Fibroblast of skin of abdomen (primary cell): ENCODE measurements at places on chromosomes 1 and 21.

DNA sequence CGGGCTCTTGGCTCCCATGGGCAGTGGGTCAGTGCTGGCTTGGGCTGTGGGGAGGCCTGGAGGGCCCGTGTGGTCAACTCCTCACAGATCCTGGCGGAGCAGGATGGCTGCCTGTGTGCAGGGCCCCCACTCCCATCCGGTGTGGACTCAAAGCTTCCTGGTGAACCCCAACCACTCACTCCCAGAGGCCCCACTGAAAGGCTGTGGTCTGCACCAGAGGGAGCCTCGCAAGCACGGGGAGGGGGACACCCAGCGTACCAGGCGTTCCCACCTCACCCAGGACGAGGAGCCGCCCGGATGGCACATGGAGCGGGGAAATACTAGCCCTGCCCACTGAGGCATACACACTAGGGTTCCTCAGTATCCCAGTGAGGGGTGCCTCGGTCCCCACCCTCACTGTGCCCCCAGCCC lies 75.4 kb upstream of the ACTRT2 start:
- DNase-seq: no peak

GRCh38 chr1:222736972-222737371 lies at the start of gene FAM177B:
Gene FAM177B, plus strand, starts transcription at chr1:222737202. Its CDS starts 9,344 bp downstream, at chr1:222746546.
- no peak for DNase-seq

DNA sequence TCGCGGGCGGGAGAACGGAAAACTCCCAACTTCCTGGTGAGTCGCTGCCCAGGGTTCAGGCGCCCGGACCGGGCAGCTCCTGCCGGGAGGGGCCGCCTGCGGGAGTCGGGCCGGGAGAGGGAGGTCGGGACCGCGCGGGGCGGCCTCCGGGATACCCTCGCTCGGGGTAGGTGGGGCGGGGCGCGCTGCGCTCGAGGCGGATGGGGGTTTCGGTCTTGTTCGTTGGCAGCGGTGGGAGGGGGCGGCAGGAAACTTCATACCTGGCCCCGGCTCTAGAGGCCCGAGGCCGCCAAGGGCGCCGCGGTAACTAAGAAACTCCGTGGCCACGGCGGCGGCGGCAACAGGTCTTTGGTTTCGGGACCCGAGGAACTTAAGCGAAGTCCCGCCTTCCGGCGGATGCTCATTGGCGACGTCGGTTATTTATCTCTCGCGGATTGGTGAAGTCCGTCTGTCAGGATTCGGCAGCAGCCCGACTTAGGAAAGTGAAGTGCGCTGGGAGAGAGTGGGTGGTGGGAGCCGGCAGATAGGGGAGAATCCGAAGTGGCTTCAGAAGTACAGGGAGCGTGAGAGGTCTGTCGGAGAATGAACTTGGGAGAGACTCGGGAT lies 546 bp downstream of the NEK7 start:
- DNase-seq: peak; percentile 92

GRCh38 chr21:39269620-39270019 lies 43.8 kb downstream of the BRWD1 start:
- DNase-seq: no peak

GRCh38 chr1:117735045-117735992 lies 129.5 kb downstream of the TENT5C start:
- peak; percentile 51 for DNase-seq

DNA sequence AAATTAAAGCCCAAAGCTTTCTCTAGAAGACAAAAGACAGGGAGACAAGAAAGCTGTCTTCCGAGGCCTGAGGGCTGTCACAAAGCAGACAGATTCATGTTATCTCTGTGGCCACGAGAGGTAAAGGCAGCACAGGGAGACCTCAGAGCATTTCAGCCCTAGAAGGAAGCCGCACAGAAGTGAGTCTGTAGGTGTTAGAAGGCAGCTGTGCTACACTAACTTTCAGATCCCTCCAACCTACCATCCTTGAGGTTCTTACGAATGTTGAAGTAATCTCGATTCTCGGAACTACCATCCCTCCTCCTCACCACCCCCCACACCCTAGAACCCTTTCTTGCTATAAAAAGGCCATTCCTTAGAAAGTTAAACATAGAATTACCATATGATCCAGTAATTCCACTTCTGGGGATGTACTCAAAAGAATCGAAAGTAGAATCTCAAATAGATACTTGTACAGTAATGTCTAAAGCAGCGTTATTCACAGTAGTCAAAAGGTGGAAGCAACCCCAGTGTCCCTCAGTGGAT lies 21.5 kb upstream of the LYST start:
- no peak for DNase-seq

- peak; percentile 79 for DNase-seq
Observed at GRCh38 chr1:70034403-70034802, 171.0 kb downstream of the LRRC40 start.

- DNase-seq: no peak
Observed at GRCh38 chr1:156266051-156266450, 16.6 kb downstream of the SMG5 start.

DNA sequence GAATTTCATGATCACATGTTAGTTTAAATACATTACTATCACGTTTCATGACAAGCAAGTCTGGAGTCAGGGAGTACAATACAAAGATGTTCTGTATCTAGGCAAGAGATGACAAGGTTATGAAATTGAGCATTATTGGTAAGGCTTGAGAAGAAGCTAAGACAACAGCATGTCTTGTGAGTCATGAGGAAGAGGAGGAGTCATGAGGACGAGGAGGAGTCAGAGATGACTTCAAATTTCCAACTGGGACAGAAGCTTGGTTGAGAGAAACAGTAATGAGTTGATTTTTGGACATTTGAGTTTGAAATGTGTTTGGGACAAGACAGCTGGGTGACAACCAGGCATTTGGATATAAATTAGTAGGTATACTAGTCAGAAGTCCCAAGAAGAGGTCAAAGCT lies 4.3 kb upstream of the UBE2U start:
- no peak for DNase-seq

- DNase-seq: no peak
Observed at GRCh38 chr1:147811751-147812150, 51.3 kb upstream of the GJA5 start.

GRCh38 chr1:245587435-245588115 lies 432.8 kb downstream of the KIF26B start:
- peak; percentile 44 for DNase-seq

DNA sequence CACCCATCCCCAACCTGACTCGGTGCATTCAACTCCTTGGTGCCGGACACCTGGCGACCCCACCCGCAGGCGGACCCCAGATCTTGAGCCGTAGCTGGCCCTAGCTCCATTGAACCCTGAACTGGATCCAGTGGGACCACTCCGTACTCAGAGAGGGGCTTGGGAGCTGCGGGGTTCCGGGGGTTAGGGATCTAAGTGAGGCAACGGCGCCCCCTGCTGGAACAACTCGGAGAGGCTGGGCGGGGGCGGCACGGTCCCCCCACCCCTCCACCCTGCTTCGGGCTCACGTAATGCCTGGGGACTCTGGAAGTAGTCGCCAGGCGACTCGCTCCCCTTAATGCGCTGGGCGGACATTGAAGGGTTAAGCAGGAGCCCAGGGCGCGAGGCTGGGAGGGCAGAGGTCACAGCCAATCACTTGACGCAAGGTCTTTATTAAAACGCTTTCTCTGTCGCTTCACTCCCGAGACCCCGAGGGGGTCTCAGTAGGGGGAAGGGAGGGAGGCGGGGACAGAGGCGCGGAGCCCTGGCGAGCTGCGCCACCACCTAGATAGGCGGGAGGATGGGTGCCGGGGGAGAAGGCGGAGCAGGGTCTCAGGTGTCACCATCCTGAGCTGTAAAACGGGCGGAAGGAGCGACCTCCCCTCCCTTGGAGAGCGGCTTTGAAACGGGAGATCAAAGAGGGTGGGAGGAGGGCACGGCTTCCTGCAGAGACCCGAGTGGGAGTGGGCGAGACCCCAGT lies 704 bp upstream of the CRABP2 start:
- peak; percentile 78 for DNase-seq

DNA sequence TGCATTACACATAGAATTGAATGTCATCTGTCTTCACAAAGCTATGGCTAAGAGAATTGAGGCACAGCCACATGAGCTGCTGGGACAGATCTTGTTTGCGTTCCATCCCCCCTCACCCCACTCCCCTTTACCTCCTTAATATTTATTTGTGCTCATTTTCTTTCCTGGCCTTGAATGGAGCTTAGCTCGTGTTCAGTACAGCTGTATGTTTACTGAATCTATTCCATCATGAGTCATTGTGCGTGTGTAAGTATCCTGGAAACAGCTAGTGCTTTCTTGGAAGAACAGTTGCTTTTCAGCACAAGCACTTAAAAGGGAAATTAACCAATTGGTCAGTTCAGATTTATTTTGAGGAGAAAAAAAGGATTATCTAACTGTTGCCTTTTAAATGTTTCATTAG lies 14.7 kb downstream of the PROX1 start:
- no peak for DNase-seq

GRCh38 chr1:93757256-93758036 lies 75.8 kb upstream of the BCAR3 start:
- DNase-seq: no peak

DNA sequence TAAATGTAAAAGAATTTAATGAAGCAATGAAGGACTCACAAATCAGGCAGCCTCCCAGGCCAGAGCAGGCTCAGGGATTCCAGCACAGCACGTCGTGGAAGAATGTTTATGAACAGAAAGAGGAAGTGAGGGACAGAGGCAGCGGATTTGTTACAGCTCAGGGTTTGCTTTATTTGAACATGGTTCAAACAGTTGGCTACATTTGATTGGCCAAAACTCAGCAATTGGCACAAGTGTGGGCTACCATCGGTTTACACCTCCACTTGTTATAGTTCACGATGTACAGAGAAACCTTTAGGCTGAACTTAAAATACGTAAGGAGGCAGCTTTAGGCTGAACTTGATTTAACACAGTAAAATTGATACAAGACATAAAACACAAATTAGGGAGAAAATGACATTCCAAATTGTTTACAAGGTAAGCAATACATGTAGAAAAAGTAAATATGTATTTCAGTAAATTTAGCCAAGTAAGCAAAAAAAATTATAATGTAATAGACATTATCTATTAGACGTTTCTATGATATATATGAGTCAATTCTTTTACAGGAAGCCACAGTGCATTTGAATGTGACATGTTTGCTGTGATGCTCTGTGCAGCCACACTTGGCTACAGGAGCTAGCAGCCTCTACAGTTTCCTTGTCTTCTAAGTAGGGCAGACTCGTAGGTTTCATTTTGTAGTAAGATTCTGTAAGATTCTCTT lies 126.5 kb downstream of the ADSS2 start:
- peak; percentile 22 for DNase-seq

DNA sequence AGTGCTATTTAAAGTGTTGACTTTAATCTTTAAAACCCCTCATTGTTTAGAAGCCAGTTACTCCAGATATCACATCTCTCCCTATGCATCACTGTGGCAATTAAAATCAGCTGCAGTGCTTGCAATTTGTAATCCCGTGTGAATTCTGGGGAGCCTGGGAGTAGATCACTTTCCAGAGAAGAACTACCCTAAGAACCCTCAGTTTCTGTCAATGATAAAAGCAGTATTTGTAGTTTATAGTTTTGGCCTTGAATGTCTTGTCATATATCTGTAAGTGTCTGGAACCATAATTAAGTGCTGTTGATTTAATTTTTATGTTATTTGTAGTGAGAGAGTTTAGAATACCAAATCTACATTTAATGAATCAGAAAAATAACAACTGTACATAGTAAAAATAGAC lies 5.5 kb upstream of the SPAG17 start:
- DNase-seq: peak; percentile 31

GRCh38 chr21:45869121-45870007 lies 112.2 kb upstream of the COL6A1 start:
- peak; percentile 70 for DNase-seq

DNA sequence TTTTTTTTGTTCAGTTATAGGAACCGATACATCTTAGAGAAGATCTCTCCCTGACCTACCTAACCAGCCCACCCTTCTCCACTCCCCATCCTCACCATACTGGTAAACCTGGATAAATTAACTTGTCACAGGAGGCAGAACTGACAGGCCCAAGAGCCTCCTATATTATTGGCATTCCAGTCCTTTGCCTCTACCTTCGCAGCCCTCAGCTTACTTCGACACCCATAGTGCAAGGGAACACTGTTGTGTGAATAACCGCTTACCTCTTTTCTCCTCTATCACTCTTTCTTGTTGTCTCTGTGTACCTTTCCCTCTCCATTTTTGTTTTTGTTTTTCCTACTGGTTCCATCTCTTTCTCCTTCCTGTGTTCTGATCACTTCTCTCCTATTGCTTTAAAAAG lies 58.7 kb downstream of the CDC14A start:
- no peak for DNase-seq

DNA sequence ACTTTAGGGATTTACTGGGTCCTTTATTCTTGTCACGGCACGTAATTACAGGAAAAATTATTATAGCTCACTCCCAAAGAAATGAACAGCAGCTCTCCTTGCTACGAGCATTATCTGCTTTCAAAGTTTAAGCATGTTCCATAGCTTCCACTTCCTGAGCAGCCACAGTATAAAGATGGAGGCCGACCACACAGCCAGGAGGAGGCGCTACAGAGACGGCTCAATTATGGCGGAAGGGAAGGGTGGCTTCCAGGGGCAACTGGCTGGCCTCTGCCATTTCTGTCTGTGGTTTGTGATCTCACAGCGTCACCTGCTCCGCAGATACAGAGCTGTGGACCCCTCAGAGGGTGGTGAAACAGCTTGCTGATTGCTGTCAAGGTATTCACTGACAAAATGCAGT lies 212.3 kb upstream of the GREM2 start:
- no peak for DNase-seq

DNA sequence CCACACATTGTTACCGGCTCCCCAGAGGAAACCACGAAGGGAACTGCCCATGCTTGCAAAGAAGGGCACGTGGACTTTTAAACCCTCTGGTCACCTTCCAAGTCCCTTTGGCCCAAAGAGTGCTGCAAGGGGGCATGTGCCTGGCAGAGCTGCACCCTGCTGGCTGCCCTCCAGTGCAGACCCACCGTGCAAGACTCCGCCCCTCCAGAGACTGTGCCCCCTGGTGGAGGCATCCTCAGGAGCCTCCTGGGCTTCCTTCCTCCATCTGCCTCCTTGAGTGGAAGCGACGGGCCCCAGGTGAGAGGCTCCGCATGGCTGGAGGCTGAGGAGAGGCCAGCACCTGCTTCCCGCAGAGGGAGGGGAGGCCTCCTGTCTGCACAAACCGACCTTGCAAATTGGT lies 100.6 kb downstream of the CRYAA start:
- no peak for DNase-seq

DNA sequence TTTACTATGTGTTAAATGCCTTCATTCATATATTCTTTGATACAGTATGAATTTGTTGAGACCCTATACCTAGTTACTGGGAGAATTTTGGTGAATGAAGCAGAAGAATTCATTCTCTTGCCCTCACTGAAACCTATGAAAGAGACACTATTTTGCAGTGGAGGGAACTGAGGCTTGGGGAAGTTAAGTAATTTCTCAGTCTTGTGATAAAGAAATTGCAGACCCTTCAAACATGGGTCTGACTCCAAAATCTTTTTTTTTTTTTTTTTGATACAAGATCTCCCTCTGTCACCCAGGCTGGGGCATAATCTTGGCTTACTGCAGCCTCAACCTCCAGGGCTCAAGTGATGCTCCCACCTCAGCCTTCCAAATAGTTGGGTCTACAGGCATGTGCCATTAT lies 132.1 kb downstream of the DNM3 start:
- no peak for DNase-seq
